ENCODE measurements at places on chromosomes 4 and X.

DNA sequence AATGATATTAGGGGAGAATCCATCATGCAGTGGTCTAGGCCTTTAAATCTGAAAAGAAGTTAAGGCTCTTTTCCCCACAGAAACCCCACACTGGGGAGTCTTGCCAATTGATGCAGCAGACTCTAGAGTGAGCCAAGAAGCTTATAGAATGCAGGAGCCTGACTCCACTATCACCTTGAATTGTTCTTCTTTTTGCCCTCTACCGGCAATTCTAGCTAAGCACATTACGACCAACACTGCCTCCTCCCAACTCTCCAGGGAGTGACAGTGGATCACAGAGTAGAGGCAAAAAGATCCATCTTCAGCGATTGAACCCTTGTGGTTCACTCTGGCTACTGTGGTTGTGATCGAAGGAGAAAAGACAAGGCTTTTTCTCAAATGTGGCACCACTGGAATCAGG, 331.5 kb downstream of the NKX6-1 start:
- no peak for DNase-seq

DNA sequence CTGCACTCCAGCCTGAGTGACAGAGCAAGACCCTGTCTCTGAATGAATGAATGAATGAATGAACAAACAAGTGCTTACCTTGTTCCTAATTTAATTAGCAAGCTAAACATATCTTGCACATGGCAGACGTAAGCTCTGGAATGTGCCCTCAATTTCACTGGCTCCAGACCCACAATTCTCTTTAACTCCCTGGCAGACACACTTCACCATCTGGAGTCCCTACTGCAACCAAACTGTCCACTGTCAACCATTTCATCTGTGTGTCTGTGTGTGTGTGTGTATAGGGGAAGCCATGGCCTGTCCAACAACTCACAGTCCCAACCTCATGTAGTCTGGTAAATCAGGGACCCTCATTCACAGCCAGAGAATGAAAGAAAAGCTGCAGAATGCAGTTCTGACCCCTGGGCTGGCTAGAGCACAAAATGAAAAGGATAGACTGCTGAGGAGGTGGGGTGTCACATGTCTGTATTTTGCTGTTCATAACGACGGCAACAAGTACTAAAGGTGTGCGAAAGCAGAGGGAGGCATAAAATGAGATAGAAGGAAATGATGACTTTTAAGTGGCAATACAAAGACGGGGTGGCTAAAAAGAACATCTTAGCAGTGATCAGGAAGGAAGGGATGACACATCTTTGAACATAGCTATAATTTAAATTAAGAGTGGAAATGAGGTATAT, 114.1 kb downstream of the TSPAN5 start:
- no peak for DNase-seq

GRCh38 chr4:104979083-104979760, 167.5 kb upstream of the TET2 start:
- DNase-seq, result no peak

DNA sequence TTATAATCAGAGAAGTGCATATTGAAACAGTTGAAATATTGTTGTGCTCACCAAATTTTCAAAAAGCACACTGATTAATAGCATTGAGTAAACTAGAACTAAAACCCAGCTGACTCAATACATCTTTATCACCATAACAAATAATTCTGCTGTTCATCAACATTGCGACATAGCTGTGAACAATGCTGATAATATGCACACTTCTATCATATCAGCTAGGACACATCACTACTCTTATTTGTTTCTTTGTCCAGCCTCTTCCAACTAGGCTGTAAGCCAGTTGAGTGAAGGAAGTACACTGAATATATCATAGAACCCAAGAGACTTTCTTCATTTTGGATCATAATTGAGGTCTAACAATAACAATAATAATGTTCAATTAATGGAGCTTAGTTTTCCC, 349.7 kb downstream of the IQCM start:
- DNase-seq, result no peak

All from stimulated activated CD4-positive, alpha-beta T cell treated with anti-CD3 and anti-CD28 coated beads, TNF-alpha, amount 100 ng/mL, for 4 hours (primary cell).